CD4-positive, alpha-beta memory T cell (primary cell): ENCODE measurements at places on chromosomes 7 and 10. TPM values are rescaled to one million over a fixed set of nuclear protein-coding genes. Genes with fewer than 3 reads are reported as not detected.

GRCh38 chr10:121655254-121656144 is 57.3 kb upstream of the FGFR2 start:
- no peaks in the 10 kb centered on the region for H3K36me3 ChIP-seq
- H3K27me3 ChIP-seq = no peaks in the 10 kb centered on the region
- no peak for DNase-seq
- no peak overlapping the region for H3K4me3 ChIP-seq

The MSS51 gene
- total RNA-seq = 5.0 TPM

The SMURF1 gene
- total RNA-seq = 23.2 TPM

DNA sequence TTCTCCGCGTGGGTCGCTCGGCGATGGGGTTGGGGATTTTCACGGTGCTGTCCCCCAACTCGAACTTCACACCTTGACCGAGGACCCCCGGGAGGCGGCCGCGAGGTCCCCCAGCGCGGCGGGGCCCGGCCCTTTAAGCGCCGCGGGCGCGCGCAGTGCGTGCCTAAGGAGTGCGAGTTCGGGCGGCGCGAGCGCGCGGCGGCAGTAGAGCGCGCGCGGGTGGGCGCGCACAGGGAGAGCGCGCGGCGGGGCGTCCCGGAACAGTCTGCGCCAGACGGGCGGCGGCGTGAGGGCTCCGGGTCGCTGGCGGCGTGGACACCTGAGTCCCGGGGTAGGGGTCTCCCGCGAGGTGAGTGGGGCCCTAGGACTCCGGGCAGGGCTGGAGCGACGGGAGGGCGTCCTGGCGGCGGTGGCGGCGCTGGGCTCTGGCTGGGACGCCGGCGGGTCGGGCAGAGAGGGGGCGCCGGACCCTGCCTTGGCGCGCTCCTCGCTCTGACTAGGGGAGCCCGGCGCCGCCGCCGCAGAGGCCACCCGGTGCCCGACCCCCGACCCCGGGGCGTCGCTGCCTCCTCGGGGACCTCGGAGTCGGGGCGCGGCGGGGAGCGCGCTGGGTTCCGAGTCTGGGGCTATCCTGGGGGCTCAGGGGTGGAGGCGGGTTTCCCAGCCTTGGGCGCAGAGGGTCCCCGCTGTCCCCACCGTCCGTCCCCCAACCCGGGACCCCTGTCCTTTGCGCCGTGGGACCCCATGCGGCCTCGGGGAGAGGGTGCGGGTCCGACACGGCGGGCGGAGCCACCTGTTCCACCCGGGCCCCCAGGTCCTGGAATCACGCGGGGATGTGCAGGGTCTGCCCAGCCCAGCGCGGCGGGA is at the start of gene PROSER2:
TSS of gene PROSER2 (plus strand) at position 235 of the 867 bp plus-strand sequence. CDS start 28,722 bp downstream, outside the sequence.
- H3K4me1 ChIP-seq = peaks cover 9% of the 10 kb centered on the region
- no peaks in the 10 kb centered on the region for H3K27me3 ChIP-seq
- no peak for DNase-seq
- H3K4me3 ChIP-seq = no peak within 1 kb of the TSS
- H3K36me3 ChIP-seq = no peaks in the 10 kb centered on the region

DNA sequence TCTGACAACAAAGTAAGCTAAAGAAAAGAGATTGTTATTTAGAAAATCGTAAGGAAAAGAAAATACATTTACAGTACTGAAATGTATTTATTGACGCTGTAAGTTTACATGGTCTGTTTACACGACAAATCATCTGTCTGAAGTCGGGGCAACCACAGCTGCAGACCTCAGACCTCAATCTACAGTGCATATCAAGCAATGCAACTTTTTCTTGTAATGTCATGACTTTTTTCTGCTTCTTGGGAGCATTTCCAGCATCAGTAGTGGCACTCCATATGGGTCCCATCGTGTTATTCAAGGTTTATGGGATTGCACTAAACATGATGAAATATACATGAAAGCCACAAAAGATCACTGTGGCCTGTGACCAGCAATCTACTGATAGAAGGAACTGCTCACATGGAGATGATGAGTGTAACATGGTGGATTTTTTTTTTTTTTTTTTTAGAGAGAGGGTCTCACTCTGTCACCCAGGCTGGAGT is 77.1 kb downstream of the MTPN start:
- H3K27me3 ChIP-seq = no peaks in the 10 kb centered on the region
- no peak for DNase-seq
- H3K4me1 ChIP-seq = no peaks in the 10 kb centered on the region
- no peaks in the 10 kb centered on the region for H3K36me3 ChIP-seq
- no peak overlapping the region for H3K27ac ChIP-seq
- H3K4me3 ChIP-seq = no peak overlapping the region
